Large intestine (tissue), 12 donors: ENCODE measurements at places on chromosomes 5 and 9. TPM values are rescaled to one million over a fixed set of nuclear protein-coding genes. Genes with fewer than 3 reads are reported as not detected.
A peak's percentile ranks its signal among the peaks of the same experiment; 100 is the strongest.

GRCh38 chr9:86406366-86406765, 52.2 kb upstream of the TUT7 start:
- H3K27me3 ChIP-seq: no peaks in the 10 kb centered on the region
- peaks cover 13% of the 10 kb centered on the region for H3K4me1 ChIP-seq
- peak overlapping the region; percentile 57 for H3K27ac ChIP-seq
- DNase-seq: peak; percentile 47

- H3K36me3 ChIP-seq: no peaks in the 10 kb centered on the region
- no peak overlapping the region for H3K27ac ChIP-seq
- H3K4me3 ChIP-seq: no peak overlapping the region
Observed at GRCh38 chr5:10663489-10664179, 97.4 kb downstream of the DAP start.

FCHO2 gene
- polyA plus RNA-seq: 28.1 TPM

DNA sequence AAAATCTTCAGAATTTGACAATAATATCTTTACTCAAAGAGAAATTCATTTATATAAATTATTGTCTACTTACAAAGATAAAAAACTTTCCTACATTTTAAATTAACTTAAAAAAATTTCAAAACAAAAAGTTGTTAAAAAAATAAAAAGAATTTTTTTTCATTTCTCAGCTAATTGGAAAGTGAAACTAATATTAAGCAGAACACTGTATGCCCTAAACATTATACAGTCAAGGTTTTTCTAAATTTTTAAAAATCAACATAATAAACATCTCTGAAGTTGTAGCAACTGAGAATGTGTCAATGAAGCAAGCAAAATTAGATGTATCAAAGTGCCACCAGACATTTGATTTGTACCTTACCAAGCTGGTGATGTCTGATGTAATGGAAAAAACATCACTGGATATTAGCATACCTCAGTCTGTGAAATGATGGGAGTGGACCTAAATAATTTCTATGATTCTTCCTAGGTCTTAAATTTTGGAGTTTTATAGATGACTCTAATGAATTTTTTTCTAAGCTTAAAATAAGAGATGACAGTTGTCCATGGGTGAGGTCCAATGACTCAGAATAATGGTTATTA, 290.1 kb downstream of the ADAMTS6 start:
- no peaks in the 10 kb centered on the region for H3K27me3 ChIP-seq
- H3K4me3 ChIP-seq: no peak overlapping the region
- H3K27ac ChIP-seq: no peak overlapping the region
- no peaks in the 10 kb centered on the region for H3K4me1 ChIP-seq
